ENCODE measurements at places on chromosomes 16 and 17.

DNA sequence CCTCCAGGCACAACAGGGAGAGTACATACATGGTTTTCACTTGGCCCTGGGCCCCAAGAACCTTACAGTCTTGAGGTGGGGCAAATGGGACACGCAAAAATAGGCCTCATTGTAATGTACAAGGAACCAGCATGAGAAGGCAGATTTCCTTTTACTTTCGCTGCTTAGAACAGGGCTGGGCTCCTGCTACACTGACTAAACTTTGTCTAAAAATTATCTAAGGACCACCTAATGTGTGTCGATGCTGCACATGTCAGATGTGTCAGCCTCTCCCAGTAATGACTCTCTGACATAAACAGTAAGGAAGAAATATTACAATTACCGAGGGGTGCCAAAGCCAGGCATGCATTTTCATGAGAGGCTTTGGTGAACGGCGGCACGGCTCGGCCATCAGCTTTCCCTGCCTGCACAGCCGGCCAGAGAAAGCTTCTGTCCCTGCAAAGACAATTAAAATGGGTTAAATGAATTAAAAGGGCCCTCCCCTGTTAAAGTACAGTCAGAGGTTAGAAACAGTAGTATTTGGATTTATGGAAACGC, 224.2 kb upstream of the IRX3 start:
- no peak for DNase-seq

- DNase-seq: no peak
Observed at GRCh38 chr17:58966208-58966607, 140.5 kb downstream of the TRIM37 start.

- DNase-seq: no peak
Observed at GRCh38 chr16:47887496-47887895, 268.3 kb downstream of the ABCC12 start.

DNA sequence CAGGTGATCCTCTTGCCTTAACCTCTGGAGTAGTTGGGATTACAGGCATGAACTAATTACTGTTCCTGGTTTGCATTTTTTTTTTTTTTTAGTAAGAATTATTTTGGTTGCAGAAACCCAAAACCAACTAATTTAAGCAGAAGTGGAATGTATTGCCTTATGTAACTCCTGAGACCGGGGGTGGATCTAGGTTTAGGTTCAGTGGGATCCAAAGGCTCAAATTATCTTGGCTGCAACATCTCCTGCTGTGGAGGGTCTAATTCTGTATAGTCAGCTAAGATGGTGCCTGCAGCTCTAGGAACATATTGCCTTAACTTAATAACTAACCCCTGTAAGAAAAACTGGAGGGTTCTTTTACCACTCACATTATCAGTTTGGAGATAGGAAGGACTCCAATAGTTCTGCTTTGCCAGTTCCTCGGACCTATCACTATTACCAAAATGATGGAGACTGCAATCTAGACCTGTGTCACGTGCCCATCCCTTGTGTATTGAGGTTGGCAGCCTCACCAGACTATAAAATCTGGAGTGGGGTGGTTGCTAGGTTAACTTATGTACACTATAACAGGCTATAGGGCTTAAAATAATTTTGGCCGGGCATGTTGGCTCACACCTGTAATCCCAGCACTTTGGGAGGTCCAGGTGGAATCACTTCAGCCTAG, 8.5 kb downstream of the SNTB2 start:
- no peak for DNase-seq

- no peak for DNase-seq
Observed at GRCh38 chr16:65318590-65319257, 196.9 kb upstream of the CDH11 start.

Measured in stomach (tissue), 19 donors.